Activated naive CD4-positive, alpha-beta T cell (primary cell): ENCODE measurements at places on chromosomes 4 and X.

- DNase-seq = no peak
These were observed 9.8 kb downstream of the NKX3-2 start for GRCh38 chr4:13534344-13535063.

DNA sequence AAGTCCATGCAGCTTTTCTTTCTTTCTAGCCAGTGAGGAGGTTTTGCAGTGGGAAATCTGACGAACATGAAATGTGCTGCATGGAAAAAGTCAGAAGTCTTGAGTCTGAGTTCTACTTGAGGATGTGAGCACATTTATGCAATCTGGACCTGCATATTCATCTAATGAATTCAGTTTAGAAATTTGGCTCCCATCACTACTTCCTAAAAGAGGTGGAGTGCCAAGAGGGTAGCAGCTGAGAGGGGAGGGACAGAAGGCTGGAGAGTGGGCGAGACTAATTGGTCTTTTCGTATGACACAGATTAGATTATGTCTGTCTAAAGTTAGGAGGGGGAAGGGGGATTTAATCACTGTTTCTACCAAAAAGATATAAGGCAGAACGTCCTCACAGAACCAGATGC, 535.9 kb downstream of the IQCM start:
- DNase-seq = no peak

GRCh38 chr4:48706736-48707135, 73.3 kb downstream of the FRYL start:
- DNase-seq = no peak

- no peak for DNase-seq
These were observed 419.3 kb upstream of the SLIT2 start for GRCh38 chr4:19832411-19832810.

DNA sequence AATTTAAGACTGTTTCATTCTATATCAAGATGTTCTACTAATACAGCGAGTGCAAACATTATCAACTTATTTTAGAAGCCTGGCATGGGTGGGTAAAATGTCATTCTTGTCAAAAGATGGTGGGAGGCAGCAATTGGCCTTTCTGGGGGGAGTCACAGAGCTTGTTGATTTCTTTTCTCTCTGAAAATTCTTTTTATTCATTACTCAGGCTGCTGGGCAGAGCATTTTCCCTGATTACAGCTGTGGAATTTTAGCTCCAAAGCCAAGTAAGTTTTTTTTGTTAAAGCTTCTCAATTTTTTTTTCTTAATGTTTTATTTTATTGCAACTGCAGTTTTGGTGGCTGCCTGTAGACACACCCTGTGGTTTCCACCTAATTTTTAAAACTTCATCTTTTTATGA, 50.4 kb downstream of the GPC4 start:
- no peak for DNase-seq

GRCh38 chr4:75696581-75696980, 23.4 kb upstream of the G3BP2 start:
- no peak for DNase-seq
